ENCODE measurements at places on chromosomes 3 and 15.

DNA sequence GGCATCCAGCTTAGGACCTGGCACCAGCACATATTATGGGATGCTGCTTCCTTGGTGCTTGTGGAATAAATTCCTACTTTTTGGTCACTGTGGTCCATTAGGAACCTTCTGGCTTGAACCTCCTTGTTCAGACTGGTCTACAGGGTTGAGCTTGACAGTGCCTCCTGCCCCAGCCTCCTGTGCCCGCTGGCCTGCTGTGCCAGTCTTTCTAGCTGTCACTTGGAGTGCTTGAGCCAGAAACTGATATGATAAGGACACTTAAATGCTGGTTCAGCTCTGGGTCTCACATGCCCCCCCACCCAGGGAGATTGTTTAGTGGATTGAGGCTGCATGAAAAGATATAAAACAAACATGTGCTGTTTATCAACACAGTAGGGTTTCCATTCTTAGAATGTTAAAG lies 147.8 kb downstream of the SLCO3A1 start:
- DNase-seq, result no peak

GRCh38 chr3:243356-243725 lies 46.8 kb downstream of the CHL1 start:
- DNase-seq, result no peak

DNA sequence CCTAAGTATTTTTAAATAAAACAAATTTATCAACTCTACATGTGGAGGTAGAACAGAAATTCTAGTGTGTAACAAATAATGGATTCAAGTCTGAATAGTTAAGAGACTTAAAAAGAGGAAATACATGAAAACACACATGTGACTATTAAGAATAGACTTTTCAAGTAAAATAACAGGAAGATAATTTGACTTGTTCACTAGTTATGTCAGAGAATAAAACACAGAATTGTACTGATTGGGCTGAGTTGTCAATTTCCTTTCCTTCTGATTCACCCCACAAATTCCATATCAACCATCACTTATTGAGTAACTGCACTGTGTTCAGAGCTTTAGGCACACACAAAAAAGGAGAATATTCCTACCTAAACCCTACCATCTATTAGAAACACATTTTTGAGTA lies 557.2 kb downstream of the TUSC7 start:
- DNase-seq, result no peak

- no peak for DNase-seq
These were observed 129.2 kb downstream of the NEK10 start for GRCh38 chr3:27239951-27240350.

DNA sequence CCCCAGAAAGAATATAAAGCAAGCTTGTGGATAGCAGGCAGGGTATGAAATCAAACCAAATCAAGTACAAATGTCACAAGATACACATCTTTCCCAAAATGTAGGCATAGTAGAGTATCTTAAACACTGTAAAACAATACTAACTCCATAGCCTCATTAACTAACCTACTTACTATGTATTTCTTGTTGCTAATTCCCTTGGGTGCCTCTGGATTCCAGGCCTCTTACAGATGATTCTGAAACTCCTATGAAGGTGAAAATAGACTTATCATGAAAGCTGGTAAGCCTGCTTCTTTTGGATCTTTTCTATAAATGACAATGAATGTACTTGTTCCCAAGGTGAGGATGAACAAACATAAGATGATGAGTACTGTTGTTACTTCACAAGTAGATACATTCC lies 93.8 kb downstream of the FRMD5 start:
- no peak for DNase-seq

DNA sequence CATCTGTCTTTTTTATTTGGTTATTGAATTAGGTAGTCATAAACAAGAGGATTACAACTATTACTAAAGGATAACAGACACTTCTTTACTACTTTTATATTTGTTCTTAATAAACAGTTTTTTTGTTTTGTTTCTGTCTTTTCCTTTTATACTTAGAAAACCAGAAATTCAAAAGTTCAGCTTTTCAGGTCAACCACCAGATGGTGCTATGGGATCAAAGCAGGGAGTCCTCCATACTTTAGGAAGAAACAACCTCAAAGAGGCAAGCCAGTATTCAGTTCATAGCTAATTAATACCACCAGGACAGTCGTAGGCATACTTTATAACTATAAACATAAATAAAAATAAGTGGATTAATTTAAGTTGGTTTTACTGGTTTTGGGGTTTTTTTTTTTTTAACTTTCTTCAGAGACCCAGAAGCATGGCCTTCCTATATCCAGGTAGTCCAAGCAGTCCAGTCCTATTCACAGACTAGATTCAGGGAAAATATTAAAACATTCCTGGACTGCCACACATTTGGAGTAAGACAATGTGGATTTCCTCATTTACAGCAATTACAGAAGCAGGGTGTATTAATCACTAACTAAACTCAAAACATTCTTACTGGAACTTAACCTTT lies 16.0 kb upstream of the EID1 start:
- DNase-seq, result peak; percentile 2

- no peak for DNase-seq
These were observed 26.0 kb upstream of the GNB5 start for GRCh38 chr15:52217186-52217585.

GRCh38 chr3:171876680-171877147 lies 33.6 kb downstream of the TMEM212 start:
- no peak for DNase-seq

GRCh38 chr3:15268033-15268631 lies 62.1 kb downstream of the CAPN7 start:
- peak; percentile 82 for DNase-seq

DNA sequence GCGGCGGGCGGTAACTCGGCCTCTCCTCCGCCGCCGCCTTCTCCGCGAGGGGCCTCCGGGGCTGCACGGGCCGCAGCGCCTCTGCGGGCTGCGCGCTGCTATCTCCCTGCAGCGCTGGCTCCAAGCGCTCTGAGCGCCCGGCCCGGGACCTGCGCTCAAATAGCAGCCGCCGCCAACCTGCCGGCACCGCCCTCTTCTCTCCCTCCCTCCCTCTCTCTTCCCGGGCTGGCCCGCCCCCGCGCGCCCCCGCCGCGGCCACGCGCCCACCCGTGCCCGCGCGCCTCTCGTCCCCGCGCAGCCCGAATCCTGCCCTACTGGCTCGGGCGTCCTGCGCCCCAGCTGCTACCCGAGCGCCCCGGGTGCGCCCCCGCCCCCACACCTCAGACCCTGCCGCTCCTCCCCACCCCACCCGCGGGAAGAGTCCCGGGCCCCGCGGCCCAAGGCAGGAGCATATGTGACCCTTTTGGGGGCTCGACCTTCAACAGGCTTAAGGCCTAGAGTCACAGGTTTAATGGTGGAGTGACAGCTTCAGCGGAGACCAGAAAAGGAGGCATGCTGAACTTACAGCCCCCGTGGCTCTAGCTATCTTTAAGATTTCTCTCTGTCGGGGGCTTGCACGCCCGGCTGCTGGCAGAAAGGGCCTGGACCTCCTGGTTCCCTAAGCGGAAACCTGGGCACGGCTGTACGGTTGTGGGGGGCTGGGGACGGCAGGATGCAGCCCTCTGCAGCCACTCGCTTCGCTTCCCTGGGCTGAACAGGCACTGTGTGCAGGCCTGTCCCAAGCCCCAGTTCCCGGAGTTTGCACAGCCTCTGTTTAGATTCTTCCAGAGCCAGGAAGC lies at the start of gene CACNA2D2:
Gene CACNA2D2, minus strand, starts transcription at position 131 of the 839 bp plus-strand sequence. CDS start 211 bp downstream, outside the sequence.
- peak; percentile 43 for DNase-seq

- DNase-seq, result no peak
These were observed 190.3 kb upstream of the LMCD1 start for GRCh38 chr3:8311321-8311720.

GRCh38 chr3:105497386-105497785 lies 130.7 kb downstream of the ALCAM start:
- no peak for DNase-seq

DNA sequence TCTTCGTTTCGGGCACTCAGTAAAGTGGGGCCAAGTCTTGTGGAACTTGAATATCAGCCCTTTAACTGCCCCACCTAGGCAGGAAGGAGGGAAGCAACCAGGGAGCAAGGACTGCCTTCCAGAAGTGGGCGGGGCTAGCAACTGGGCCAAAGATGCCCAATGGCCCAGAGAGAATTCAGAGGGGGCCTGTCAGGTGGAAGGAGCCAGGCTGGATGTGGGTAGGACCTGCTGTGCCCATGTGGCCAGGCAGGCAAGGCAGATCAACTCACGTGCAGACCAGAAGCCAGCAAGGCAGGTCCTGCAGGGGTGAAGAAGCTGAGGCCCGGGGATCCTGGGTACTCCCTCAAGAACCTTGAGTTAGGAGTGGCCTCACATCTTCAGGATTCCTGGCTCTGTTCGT lies 5.5 kb downstream of the MAP6D1 start:
- no peak for DNase-seq

DNA sequence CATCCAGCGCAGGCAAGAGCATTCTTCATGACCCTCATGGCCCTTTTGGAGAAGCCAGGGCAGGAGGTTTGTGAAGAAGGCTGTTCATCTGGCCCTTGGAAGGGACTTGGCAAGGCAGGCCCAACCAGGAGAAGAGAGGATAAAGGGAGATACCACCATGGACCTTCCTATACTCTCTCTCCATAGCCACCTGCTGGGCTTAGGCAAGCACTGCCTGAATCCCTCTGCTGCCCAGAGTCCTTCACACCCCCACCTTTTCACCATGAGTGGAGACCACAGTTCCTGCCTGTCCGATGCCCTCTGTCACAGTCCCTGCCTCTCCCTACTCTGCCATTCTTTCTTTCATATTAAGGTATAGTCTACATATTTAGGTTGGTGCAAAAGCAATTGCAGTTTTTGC lies 10.6 kb upstream of the SFMBT1 start:
- DNase-seq, result no peak

DNA sequence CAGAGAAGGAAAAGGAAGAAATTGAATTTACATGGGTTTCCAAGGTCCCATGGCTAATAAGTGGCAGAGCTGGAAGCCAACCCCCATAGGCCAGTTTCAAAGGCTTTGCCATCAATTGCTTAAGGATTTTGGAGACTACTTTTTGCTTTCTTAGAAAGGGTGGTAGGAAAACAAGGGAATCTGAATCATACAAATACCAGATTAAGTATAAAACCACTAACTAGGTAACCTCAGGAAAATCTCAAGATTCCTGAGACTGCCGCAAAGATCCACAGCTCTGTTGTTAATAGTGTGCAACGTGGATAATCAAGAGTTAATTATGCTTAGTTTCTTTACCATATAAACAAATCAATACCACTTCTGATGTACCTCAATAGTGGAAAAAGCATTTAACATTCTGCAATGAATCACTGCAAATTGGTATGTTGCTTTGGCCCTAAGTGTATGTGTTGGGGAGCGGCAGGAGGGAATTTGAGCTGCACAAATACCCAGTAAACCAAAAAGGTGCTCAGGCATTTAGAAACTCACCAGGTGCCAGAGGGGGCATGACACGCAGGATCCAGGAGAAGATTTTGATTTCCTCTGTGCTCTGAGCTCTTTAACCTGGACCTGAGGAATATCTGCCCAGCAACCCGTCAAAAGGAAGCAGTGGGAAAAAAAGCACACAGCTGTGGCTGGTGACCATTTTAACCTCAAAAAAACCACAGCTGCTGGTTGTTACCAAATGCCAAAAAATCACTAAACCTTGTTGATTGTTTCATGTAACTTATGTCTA lies 22.0 kb downstream of the AADAC start:
- no peak for DNase-seq

DNA sequence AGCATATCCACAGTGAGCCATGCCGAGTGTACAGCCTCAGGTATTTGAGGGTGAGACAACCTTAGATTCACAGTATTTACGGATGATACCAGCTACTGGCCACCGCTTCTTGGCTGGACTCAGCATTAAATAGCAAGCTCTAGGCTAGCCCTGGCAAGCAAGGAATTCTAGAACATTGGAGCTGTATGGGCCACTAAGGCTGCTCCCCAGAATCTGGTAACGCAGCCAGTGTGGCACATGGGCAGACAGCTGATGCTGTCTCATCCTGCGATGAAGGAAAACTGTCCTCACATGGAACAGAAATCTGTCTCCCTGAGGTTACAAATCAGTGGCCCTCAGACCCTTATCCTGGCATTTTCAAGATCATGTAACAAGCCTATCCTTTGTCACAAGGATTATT lies 57.6 kb upstream of the RGMA start:
- no peak for DNase-seq

GRCh38 chr3:37591116-37591781 lies 270.4 kb upstream of the CTDSPL start:
- no peak for DNase-seq

- DNase-seq, result no peak
These were observed 85.3 kb downstream of the HCN4 start for GRCh38 chr15:73283366-73283962.

GRCh38 chr3:84304214-84304613 lies 654.6 kb upstream of the CADM2 start:
- DNase-seq, result no peak
